ENCODE measurements at places on chromosomes 11 and 22.
A peak's percentile ranks its signal among the peaks of the same experiment; 100 is the strongest.

DNA sequence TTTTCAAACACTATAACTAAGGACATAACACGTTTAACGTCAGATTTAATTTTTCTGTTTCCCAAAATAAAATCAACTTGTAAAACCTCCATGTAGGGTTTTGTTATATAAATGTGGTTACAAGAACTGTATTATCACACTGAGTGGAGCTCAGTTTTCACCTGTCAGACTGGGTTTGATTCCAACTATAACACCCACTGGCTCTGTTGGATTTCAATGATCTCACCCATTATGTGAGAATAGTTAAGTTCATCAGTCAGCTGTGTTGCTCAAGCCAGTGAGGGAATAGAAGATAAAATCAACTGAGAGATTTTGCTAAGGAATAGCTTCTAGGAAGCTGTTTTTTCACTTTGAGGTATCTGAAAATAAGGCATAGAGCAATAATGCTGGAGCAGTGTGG, 5.1 kb upstream of the OR52R1 start:
- ATAC-seq: no peak

GRCh38 chr11:71502871-71503435, 24.1 kb upstream of the KRTAP5-7 start:
- no peak for ATAC-seq

GRCh38 chr11:101169944-101170343, 40.3 kb upstream of the PGR start:
- no peak for ATAC-seq

DNA sequence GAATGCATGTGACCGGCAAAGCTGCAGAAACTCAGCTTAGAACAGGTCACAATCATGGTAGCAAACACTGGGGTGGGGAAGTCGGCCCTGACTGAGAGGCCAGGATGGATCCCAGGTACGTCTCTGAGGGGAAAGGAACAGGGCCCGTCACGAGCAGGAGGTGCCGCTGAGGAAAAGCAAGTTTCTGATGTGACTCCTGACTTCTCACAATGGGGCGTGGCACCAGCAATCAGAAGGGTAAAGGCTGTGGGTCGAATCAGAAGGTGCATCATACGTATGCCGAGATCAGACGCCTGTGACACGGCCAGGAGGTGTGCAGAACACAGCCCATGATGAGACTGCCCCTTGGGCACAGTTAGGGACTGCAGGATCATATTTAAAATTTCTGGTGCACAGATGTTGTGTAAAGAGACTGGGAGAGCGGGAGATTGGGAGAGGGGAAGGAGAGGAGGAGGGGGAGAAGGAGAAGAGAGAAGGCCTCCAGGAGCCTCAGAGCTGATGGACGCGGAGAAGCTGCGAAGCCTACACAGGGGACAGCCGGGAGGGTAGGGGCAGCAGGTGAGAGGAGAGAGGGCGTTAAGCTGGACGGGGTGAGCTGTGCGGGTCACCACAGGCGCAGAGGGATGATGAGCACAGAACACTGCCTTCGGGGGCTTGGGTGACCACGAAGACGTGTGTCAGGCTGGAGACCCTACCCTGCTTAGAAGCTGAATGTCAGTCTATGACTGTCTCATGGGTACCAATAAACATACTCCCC, 30.7 kb downstream of the KRTAP5-5 start:
- no peak for ATAC-seq

DNA sequence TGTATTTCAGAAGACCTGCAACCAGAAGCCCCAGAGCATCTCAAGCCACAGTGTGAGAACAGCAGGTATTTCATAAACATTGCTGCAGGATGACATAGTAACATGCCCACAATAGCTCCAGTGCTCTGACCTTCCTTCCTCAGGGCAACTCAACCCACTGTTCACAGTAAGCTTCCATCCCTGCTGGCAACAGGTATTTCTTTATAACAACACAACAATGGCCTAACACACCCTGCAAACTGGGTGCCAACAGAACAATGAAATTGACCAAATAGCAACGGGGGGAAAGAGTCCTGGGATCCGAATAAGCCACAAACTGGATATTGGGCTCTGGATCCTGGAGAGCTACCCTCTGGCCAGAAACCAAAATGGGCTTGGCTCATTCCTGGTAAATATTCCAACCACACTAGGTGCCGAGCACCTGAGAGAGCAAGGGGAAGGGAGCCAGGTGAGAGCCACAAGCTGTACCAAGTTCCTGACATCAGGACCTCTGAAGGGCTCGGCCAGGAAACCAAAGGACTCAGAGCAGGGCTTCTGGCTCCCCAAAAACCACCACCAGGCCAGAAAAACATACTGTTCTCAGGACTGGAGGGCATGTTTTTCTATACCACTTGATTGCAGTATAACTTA, 99.5 kb downstream of the MICAL3 start:
- ATAC-seq: no peak

- peak; percentile 41 for ATAC-seq
Measured at GRCh38 chr11:134554106-134554505, 142.1 kb upstream of the B3GAT1 start.

GRCh38 chr11:78657441-78657840, 82.8 kb upstream of the NARS2 start:
- ATAC-seq: no peak

DNA sequence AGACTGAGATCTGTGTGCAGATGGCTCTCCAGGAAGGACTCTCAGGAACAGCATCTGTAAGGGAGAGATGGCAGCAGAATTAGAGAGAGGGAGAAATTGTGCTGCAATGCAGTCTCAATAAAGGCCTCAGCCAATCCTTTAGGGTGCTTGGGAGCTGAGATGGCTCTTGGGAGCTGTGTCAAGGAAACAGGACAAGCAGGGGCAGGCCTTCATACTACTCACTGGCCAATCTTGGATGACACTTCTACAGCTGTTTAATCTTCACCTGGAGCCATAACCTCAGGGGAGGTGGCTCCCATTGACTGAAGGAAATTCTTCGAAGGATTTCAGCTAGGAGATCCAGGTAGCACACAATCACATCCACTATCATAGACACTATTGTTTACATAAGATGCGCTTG, 10.0 kb downstream of the OR5B21 start:
- no peak for ATAC-seq

- ATAC-seq: no peak
Measured at GRCh38 chr11:114172055-114172861, 112.7 kb downstream of the ZBTB16 start.

- ATAC-seq: no peak
Measured at GRCh38 chr22:23401111-23401909, 178.8 kb downstream of the IGLL1 start.

- no peak for ATAC-seq
Measured at GRCh38 chr11:31865606-31866300, 54.6 kb upstream of the PAX6 start.

GRCh38 chr11:1842149-1843097, 3.6 kb downstream of the TNNI2 start:
- no peak for ATAC-seq

DNA sequence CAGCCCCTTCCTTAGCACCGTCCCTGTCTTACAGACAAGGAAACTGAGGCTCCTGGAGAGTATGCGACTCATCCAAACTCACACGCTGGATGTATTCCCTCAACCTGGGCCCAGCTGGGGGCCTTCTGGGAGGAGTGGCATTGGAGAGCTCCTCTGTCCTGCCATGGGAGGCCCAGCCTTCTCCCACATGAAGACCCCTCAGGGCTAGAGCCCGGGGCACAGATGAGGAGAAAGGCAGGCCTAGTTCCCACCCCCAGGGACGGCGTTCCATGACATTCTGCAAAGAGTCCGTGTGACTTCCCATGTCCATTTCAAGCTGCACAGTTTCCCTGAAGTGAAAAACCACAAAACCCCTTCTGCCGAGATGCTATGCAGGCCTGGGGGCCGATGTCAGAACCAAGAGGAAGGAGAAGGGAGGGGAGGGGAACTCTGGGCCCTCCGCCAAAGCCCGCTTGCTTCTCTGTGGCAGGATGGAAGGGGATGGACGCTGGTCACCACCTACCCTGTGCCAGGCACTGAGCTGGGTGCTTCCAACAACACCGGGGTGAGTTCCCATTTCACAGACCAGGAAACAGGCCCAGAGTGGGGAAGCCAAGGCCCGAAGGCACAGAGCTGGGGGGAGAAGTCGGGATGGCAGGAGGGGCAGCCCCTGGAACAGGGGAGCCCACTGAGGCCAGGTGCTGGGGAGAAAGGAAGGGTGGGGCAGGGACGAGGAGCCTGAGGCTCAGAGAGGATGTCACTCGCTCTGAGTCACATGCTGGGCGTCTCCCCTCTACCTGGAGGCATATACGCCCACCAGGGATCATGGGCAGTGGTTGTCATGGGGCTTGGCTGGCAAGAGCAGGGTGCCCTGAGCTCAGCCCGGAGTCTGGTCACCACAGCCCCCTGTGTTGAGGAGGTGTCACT, 15.7 kb downstream of the RAC2 start:
- ATAC-seq: no peak

- no peak for ATAC-seq
Measured at GRCh38 chr11:61147791-61148620, 13.2 kb downstream of the VPS37C start.

- ATAC-seq: no peak
Measured at GRCh38 chr11:64313491-64314145, 3.7 kb downstream of the TRMT112 start.

GRCh38 chr11:15871904-15872626, 484.3 kb downstream of the SOX6 start:
- no peak for ATAC-seq

DNA sequence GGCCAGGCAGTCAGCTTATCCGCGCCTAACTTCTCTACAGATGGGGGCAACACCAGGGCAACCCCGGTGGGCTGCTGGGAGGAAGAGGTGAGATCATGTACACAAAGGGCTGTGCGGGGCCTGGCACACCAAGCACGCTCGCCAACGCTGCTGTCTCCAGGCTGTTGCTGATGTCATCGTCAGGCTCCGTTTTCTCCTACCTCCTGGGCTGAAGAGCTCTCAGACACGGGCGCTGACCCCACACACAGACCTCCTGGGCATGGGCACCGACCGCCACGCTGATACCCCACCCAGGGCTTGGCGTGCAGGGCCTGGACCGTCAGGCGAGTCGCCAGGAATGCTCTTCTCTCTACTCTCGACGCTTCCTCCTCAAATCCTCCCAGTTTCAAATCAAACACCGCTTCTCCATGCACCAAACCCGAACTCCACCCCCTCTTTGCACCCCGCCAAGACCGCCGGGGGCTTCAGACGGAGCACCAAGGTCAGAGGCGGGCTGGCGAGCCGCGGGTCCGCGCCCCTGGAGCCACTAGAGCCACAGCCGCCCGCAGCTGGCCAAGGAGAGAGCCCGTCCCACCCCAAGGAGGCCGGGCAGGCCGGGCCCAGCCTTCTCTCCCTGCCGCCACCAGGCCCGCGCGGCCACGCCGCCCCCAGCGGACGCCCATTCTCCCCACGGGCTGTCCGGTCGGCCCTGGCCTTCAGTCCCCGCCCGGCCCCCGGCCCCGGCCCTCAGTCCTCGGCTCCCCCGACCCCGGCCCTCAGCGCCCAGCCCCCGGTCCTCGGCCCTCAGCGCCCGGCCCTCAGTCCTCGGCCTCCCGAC, 772 bp downstream of the SBF1 start:
- no peak for ATAC-seq

DNA sequence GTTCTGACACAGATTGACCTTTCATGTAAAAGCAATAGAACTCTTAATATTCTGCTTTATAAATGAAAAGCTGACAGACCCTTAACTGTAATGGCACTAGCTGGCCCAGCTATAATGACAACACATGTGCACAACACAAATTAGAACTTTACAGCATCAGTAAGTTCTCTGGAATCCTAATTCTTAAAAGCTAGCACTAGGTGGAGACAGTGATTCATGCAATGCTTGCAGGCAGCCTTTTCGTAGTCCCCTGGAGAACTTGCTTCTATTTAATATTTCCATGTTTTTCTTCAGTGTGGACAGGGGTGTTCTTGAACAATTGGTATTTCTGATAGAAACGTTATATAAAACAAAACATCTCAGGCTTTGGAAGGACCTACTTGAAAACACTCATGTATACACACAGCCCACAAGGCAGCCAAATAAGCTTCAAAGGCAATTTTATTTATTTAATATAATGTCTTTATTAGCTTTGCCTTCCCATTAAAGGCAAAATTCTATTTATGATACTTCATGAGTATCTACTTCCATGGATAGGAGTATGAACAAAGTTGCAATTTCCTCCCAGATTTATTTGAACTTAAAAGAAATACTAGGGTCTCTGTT, 374.3 kb upstream of the MPPED2 start:
- ATAC-seq: no peak

DNA sequence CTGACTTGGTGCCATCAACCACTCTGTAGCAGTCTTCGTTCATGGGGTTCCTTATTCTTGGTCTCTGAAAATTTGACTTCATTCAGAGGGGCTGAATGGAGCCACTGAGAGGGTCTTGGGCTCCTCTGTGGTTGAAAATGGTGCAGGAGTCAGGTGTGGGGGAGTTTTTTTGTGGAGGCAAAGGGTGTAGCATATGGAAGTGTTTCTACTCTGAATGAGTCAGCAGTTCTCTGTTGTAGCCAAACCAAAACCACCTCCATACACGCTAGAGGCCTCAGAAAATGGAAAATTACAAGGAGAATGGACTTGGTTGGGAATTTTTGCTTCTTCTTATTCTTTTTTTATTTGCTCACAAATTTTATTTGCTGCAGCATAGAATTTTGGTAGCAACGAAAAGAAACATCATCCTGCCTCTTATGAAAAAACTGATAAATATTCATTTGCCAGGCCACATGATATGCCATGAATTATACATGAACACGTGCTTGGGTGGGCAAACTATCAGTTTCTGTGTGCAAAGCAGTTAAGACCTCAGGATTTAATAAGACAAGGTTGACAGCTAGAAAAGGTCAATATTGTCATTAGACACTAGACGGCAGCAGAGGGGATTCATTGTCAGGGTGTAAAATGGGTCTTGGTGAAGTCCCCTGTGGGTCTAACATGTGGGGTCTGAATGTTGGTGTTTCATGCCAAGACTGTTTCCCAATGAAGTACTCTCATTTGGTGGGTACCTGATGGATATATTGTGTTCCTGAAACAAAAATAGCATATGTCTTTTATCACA, 111.7 kb downstream of the MYO18B start:
- ATAC-seq: no peak

DNA sequence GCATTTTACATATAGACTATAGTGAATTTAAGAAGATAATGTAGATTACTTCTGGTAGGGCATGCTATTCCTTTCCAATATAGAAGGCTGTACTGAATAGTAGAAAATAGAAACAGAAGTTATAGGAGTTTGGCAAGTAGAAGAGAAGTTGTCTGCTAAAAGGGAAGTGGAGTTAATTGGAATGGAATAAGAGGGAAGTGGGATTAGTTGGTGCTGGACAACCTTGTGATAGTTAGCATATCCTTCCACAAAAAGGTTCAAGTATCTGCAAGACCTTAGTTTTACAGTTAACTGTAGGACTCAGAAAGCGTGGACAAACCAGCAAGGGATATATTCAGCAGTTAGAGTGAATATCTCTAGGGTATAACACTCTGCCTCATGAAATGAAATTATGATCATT, 185.5 kb downstream of the SWAP70 start:
- ATAC-seq: no peak

- ATAC-seq: peak; percentile 72
Measured at GRCh38 chr22:41382098-41382578, 396 bp downstream of the TEF start.

GRCh38 chr22:18970948-18971315, 34.8 kb upstream of the PRODH start:
- no peak for ATAC-seq

- no peak for ATAC-seq
Measured at GRCh38 chr11:62341588-62341987, 4.3 kb downstream of the ASRGL1 start.

GRCh38 chr11:12075822-12076821, 34.3 kb upstream of the MICAL2 start:
- no peak for ATAC-seq

All from stimulated activated memory B cell treated with anti-CD40 and anti-IgM and Interleukin-4, amounts not matched to agents 10 μg/mL and 1 μg/mL and 100 μg/mL, for 72 hours (primary cell).